Activated T-helper 2 cell treated with anti-CD3 and anti-CD28 coated beads, Interferon-gamma antibody, Interleukin-2, Interleukin-4, amounts not matched to agents 10 μg/mL and 5 μg/mL and 100 μg/mL, durations not matched to agents 14 hours and 24 hours and 36 hours (primary cell): ENCODE measurements at places on chromosomes 1 and 21.

GRCh38 chr1:11581445-11581991 lies 72.7 kb downstream of the FBXO2 start:
- no peaks in the 10 kb centered on the region for H3K36me3 ChIP-seq
- DNase-seq: no peak
- H3K4me3 ChIP-seq: no peak overlapping the region
- no peak overlapping the region for H3K27ac ChIP-seq

- H3K4me3 ChIP-seq: no peak overlapping the region
- peaks cover 42% of the 10 kb centered on the region for H3K36me3 ChIP-seq
- no peaks in the 10 kb centered on the region for H3K27me3 ChIP-seq
Observed at GRCh38 chr1:205597691-205598314, 34.0 kb downstream of the ELK4 start.

DNA sequence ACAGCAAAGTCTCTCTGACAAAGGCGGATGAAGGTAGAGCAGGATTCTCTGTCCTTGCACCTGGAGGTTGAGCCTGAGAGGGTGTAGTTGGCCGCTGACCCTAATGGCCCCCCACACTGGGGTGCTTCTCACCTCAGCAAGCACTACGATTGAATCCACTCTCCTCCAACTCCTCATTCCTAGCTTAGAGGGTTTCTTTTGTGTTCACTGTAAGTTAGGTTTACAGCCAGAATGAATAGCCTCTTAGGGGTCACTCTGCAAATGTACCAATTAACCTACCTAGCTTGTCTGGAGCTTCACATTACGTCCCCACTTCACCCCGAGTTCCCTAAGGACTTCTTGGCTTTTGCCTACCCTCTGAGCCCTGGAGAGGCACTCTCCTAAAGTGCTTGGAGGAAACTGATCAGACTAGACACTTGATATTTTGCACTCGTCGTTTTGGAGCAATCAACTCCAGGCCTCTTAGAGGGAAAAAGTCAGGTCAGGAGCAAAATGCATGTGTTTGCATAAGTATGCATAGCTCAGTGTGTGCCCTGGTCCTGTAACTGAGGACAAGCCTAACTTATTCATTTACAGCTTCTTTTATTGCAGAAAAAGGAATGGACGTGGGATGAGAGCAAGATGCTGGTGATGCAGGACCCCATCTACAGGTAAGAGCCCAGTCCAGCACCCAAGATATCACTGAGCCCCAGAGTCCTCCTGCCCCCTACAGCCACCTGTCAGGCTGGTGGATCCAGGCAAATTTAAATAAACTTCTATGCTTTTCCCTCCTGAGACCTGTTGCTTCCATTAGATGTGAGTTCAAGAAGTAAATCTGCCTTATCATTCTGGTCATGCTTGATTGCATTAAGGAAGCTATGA lies 76.4 kb downstream of the SPATA46 start:
- no peak for DNase-seq
- no peak overlapping the region for H3K27ac ChIP-seq
- peaks cover 18% of the 10 kb centered on the region for H3K27me3 ChIP-seq
- H3K4me1 ChIP-seq: no peaks in the 10 kb centered on the region
- no peaks in the 10 kb centered on the region for H3K36me3 ChIP-seq

DNA sequence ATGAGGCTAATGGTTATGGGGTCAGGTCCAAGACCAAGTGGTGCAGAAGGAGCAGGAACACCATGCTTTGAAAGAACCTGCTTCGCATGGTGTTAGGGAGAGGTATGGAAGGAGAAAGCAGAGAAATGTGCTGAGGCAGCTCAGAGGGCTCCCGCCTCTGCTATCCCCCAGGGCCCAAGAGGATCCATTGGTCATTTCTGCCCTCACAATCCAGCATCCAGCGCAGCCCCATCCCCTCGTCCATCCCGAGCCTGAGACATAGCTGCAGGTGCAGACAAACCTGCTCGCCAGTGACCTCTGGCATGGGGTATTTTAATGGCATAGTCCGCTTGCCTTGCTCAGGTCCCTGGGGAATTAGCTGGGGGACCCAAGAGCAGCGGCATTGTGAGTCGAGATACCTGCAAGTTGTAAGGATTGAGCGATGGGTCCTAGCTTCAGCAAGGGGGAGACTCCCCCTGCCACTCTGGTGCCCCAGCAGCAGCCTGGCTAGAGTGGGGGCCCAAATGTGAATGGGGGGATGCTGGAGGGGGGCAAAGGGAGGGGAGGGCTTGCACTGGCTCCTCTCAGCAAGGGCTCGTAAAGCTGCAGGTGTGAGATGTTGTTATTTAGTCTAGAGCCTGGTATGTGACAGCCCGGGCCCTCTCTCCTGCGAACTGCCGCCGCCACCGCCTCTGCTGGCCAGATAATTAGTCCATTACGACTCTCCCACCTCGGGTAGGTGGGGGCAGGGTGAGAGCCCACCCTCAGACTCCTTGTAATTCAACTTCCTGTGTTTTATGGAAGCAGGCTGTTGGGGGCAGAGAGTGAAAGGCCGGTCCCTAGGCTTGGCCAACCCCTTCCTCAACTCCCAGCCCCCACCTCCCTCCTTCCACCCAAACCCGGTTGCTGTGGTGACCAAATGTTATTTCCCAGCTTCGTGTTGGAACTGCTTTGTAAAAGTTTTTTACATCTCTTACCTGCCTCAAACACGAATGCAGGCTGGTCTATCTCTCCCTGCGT lies 118.8 kb downstream of the RNF220 start:
- H3K27me3 ChIP-seq: peaks cover 4% of the 10 kb centered on the region
- H3K27ac ChIP-seq: no peak overlapping the region
- no peak for DNase-seq
- H3K36me3 ChIP-seq: no peaks in the 10 kb centered on the region

DNA sequence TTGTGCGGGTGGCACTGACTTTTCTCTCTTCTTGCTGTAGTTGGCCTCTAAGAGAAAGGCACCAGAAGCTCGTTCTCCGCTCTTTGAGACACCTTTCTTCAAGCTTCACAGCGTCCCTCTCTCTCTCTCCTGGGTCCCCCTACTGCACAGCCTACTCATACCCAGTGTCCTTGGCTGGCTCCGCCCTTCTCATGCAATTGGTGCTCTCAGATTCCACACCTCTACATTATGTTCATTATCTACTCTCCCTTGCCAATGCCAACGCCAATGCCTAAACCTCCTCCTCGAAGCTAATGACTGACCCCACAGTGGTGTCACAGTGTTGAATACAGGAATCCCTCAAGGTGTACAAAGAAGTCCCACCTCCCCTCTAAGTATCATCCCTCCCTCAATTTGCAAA lies 4.8 kb upstream of the DNAJC28 start:
- H3K36me3 ChIP-seq: no peaks in the 10 kb centered on the region
- no peak overlapping the region for H3K27ac ChIP-seq
- peaks cover 6% of the 10 kb centered on the region for H3K27me3 ChIP-seq
- no peak for DNase-seq
- H3K4me1 ChIP-seq: peaks cover 4% of the 10 kb centered on the region
- no peak overlapping the region for H3K4me3 ChIP-seq

GRCh38 chr1:31910933-31911332 lies 27.2 kb downstream of the PTP4A2 start:
- H3K27me3 ChIP-seq: no peaks in the 10 kb centered on the region
- no peak for DNase-seq
- H3K27ac ChIP-seq: peak overlapping the region; percentile 75
- H3K4me3 ChIP-seq: peak overlapping the region; percentile 37

- H3K4me3 ChIP-seq: no peak overlapping the region
- DNase-seq: no peak
- no peaks in the 10 kb centered on the region for H3K4me1 ChIP-seq
- no peaks in the 10 kb centered on the region for H3K36me3 ChIP-seq
- no peak overlapping the region for H3K27ac ChIP-seq
- peaks cover 5% of the 10 kb centered on the region for H3K27me3 ChIP-seq
Observed at GRCh38 chr1:85134583-85135391, 66.0 kb downstream of the SYDE2 start.

DNA sequence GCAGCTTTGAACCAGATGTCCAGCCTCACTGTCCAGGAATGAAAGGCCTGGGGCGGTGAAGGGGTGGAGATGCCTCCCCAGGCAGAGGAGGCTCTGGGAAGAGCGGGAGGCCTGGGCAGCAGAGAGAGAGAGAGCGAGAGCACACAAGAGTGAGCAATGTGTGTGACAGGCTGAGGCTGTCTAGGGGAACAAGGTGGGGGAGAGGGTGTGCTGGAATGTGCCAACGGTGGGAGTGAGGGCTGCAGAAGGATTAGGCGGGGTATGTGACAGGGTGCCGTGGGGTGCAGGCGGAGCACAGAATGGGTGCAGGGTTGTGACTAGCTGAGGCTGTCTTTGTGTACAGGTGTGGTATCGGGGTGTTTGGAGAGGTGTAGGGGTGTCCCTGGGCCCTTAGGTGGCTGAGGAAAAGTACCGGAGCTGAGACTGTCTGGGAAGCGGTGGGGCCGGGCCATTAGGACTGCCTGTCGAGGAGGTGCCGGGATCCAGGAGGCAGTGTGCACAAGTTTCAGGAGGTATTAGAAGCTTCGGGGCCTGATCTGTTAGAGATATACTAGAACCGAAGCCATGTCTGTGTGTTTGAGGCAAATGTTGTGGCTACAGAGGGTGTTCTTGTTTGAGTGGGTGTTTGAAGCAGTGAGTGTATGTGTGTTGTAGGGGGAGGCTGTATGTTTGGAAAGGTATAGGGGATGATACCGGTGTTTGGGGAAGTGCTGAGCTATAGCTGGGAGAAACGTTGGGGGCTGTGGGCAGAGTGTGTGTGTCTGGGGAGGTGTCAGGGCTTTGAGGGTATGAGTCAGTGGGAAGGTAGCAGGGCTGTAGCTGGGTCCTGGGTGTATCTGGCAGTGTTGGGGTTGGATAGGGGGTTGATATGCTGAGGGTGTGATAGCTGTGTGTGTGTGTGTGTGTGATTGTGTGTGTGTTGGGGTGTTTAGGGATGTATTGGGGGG lies 9.1 kb downstream of the AHDC1 start:
- peaks cover 18% of the 10 kb centered on the region for H3K4me1 ChIP-seq
- no peak overlapping the region for H3K4me3 ChIP-seq
- DNase-seq: no peak
- no peaks in the 10 kb centered on the region for H3K36me3 ChIP-seq
- no peak overlapping the region for H3K27ac ChIP-seq

DNA sequence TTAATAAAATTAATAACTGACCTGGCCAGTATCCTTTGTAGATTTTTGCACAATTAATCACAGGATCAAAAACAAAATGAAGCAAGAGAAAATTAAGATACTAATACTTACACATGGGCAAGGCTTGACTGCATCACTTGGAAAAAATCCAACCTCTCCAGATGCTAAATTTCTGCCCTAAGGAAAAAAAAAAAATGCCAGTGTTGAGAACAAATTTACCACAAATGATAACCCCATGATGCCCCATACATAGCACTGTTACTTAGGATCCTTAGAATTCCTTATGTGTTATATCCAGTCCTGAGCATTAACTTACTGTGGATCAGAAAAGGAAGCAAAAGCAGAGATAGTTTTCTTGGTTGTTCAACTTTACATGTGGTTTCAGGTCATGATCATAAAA lies 347.5 kb downstream of the VAV3 start:
- peaks cover 1% of the 10 kb centered on the region for H3K4me1 ChIP-seq
- DNase-seq: no peak
- no peak overlapping the region for H3K27ac ChIP-seq
- no peaks in the 10 kb centered on the region for H3K36me3 ChIP-seq

GRCh38 chr1:8671306-8671917 lies 146.0 kb downstream of the RERE start:
- peaks cover 71% of the 10 kb centered on the region for H3K4me1 ChIP-seq
- DNase-seq: no peak
- H3K27me3 ChIP-seq: no peaks in the 10 kb centered on the region
- H3K27ac ChIP-seq: peak overlapping the region; percentile 19
- peaks cover 37% of the 10 kb centered on the region for H3K36me3 ChIP-seq

GRCh38 chr1:230143534-230143933 lies 76.5 kb downstream of the GALNT2 start:
- no peak overlapping the region for H3K4me3 ChIP-seq
- H3K36me3 ChIP-seq: no peaks in the 10 kb centered on the region
- no peak overlapping the region for H3K27ac ChIP-seq
- peaks cover 29% of the 10 kb centered on the region for H3K4me1 ChIP-seq
- no peaks in the 10 kb centered on the region for H3K27me3 ChIP-seq

GRCh38 chr1:9473032-9473807 lies 66.0 kb upstream of the SLC25A33 start:
- no peak overlapping the region for H3K27ac ChIP-seq
- peaks cover 15% of the 10 kb centered on the region for H3K27me3 ChIP-seq

- H3K36me3 ChIP-seq: peaks cover 33% of the 10 kb centered on the region
- H3K4me3 ChIP-seq: no peak overlapping the region
- no peaks in the 10 kb centered on the region for H3K27me3 ChIP-seq
- no peak overlapping the region for H3K27ac ChIP-seq
Observed at GRCh38 chr1:112637254-112638109, 17.9 kb downstream of the CAPZA1 start.

DNA sequence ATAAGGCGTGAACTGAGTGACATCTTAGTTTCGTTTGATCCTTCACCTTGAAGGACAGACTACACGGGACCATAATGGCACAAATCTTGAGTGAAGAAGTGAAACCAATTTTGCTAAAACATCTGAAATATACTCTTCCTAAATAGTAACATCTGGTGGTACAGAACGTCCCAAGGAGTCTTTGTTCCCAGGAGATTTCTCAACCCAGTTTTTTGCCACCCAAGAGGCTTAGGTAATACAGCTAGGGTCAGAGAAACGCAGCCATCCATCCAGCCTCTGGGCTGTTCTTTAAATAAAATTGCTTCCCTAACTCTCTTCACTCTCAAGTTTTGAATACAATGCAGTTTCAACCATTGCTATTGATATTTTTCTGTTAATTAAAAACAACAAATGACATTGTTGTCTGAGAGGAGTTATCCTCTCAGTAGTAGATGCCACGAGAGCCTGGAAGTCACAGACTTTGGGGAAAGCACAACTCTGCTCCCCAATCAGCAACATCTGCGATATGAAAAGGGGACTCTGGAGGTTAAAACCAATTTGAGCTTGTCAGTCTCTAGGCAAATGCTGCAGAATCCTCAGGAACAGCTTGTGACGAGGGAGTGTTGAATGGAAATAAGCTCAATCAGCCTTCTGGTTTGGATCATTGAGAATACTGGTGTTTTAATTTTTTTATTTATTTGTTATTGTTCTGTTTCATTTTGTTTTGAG lies 394.3 kb upstream of the ADGRL2 start:
- H3K4me3 ChIP-seq: no peak overlapping the region
- H3K27me3 ChIP-seq: no peaks in the 10 kb centered on the region
- no peak overlapping the region for H3K27ac ChIP-seq
- no peaks in the 10 kb centered on the region for H3K4me1 ChIP-seq
